Lower leg skin (tissue), 4 donors: ENCODE measurements at places on chromosomes 4 and X.
A peak's percentile ranks its signal among the peaks of the same experiment; 100 is the strongest.

DNA sequence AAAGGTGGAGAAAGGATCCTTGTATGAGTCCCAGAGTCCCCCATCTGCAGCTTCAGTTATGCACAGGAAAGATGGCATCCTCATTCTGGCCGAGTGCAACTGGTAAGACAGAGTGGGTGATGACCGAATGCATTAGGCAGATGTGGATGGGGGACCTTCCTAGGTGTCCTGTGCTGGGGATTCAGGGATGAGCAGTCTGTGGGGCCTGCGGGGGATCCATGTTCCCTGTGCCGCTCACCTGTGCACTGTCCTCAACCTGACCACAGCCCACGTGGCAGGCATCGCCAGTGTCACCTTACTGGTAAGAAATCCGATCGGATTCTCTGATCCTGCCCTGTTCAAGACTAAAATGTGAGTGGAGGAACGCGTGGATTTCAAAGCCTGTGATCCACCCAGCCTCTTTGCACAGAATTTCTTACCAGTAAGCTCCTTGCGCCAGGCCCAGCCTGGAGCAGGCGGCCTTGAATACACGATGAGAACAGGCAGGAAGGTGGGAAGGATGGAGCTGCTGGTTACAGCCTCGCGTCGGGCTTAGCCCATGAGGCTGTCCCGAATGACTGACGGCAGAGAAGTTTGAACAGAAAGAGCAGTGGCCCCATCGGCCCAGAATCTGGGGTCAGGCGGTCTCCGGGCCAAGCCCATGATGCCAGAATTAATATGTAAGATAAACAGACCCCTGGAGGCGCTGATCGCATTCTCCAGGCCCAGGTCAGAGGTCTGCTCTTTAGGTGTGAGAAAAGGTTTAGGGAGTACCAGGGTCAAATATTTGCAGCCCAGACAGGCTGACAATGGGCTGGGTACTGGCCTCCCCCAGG lies 56.5 kb downstream of the CPZ start:
- no peak for DNase-seq

GRCh38 chr4:86582410-86582809 lies 11.7 kb upstream of the PTPN13 start:
- no peak for DNase-seq

- no peak for DNase-seq
Observed at GRCh38 chr4:88818631-88819470, 121.2 kb upstream of the NAP1L5 start.

- DNase-seq: no peak
Observed at GRCh38 chr4:100929758-100930157, 411.9 kb upstream of the EMCN start.

DNA sequence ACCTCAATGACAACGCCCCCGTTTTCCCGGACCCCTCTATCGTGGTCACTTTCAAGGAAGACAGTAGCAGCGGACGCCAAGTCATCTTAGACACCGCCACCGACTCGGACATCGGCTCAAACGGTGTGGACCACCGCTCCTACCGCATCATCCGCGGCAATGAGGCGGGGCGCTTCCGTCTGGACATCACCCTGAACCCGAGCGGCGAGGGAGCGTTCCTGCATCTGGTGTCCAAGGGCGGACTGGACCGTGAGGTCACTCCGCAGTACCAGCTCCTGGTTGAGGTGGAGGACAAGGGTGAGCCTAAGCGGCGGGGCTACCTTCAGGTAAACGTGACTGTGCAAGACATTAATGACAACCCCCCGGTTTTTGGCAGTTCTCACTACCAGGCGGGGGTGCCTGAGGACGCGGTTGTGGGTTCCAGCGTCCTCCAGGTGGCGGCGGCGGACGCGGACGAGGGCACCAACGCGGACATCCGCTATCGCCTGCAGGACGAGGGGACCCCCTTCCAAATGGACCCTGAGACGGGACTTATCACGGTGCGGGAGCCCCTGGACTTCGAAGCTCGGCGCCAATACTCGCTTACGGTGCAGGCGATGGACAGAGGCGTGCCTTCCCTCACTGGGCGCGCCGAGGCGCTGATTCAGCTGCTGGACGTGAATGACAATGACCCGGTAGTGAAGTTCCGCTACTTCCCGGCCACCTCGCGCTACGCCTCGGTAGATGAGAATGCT lies 2.2 kb downstream of the FAT4 start:
- peak; percentile 88 for DNase-seq

- DNase-seq: no peak
Observed at GRCh38 chr4:109562457-109563239, 2.6 kb downstream of the MCUB start.

DNA sequence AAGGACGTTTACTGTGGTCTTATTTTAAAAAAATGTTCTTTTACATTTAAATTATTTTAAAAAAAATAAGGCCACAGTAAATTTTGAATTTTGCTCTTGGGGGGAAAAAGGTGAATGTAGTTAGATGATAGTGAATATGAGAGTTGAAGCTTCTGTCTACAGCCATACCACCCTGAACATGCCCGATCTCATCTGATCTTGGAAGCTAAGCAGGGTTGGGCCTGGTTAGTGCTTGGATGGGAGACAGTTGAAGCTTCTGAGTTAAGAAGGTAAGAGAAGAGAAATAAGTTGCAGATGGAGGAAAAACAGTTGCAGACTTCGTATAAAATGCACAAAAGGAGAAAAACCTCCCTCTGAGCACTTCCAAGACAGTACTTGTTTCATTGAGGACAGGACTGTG lies 115.6 kb upstream of the NR3C2 start:
- DNase-seq: no peak
